ENCODE measurements at places on chromosomes 7 and 10.

DNA sequence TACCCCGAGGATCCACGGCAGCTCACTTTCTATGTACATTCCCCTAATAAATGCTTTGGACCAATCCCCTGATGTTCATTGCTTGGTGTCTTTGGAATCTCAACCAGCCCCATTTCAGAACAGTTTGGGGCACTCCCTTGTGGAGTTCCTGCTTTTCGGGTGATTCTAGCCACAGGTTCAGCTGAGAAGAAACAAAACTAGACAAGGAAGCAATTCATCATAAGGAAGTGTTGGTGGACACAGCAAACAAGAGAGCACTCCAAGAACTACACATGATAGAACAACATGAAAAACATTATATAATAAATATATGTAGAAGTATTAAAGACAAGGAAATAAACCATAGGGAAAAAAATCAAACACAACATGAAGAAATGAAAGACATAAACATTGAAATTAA, 6.0 kb upstream of the CCDC136 start:
- no peak for DNase-seq

DNA sequence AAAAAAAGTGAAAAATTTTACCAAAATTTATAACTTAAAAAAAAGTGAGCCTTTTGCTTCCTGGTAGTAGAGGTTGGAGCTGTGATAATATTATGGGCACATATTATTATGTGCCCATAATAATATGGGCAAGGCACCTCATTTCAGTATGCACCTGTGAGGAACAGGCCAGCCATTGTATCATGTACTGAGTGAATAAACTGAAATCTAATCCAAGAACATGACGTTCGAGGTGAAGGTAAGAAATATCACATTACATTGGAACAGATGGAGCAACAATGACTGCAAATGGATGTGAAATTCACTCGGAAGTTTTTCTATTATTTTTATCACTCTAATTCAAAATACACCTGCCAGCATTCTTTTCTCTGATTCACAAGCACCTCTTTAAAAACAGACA, 216.0 kb downstream of the KLF6 start:
- DNase-seq = no peak

- DNase-seq = no peak
These were observed 434.4 kb upstream of the ZMIZ1 start for GRCh38 chr10:78634389-78634815.

- no peak for DNase-seq
These were observed 131.6 kb upstream of the AHR start for GRCh38 chr7:17166824-17167379.

GRCh38 chr7:98795741-98796493, 73.9 kb downstream of the TMEM130 start:
- no peak for DNase-seq

GRCh38 chr10:111093741-111094380, 17.0 kb downstream of the ADRA2A start:
- no peak for DNase-seq

DNA sequence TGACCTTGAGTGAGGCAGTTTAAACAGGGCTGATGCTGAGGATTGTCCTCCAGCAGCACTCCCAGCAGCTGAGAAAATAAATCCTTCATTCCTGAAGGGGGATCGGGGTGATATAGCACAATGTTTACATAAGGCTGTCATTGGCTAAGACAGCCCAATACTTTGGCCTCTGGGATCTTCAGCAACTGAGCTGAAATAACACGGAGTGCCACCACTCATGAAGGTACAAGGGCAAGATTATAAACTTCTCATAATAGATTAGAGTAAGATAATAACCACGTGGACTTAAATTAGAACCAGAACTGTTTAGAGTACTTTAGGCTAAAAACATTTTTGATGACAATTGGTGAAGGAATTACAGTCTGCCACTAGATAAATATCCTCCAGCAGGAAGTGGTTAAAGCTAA, 70.0 kb upstream of the PAPSS2 start:
- DNase-seq = no peak

DNA sequence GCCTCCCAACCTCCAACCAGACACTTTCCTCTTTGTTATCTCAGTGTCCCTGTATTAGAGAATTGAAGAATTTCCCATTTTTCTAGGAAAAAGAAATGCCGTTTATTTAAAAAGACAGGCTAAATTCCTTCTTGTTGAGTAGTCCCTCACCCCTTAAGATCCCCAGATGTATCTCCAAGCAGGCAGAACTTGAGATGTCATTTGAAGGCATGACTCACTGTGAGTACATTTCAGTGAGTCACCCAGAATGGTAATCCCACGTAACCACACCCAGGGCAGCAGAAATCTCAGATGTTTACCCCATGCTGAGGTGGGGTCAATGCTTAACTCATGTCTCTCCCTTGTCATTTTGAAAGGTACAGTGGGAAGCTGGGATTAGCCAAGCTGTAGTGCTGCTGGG, 4.4 kb downstream of the ZNF655 start:
- DNase-seq = no peak

DNA sequence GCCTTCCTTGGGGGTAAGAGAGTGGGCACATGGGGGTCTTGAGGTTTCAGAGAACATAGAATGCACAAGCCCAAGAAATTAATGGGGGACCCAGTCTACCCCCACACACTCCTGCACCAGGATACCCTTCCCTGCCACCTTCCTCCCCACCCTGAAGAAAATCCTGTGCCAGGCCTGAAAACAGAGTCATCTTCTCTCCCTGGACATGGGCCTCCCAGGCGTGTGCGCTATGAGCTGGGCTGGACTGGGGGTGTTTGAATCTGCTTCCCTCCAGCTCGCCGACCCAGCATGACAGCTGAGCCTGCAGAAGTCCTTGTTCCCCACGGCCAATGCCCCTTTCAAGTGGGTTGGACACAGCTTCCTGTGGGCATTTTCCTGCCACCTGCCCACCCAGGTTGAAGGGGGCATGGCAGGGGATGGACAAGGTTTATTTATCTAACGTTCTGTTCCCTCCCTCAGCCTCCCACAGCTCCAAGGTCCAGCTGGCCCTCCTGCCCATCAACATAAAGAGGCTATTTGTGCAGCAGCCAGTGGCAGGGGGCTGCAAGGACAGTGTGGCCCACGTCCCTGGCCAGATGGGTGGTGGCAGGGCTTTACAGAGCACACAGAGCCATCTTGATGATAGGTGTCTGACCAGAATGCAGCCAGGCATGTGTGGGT, 141.0 kb downstream of the SH3PXD2A start:
- DNase-seq = no peak

- DNase-seq = no peak
These were observed 13.9 kb downstream of the CDNF start for GRCh38 chr10:14823966-14824365.

- no peak for DNase-seq
These were observed 1.3 kb downstream of the SAR1A start for GRCh38 chr10:70169011-70169410.

DNA sequence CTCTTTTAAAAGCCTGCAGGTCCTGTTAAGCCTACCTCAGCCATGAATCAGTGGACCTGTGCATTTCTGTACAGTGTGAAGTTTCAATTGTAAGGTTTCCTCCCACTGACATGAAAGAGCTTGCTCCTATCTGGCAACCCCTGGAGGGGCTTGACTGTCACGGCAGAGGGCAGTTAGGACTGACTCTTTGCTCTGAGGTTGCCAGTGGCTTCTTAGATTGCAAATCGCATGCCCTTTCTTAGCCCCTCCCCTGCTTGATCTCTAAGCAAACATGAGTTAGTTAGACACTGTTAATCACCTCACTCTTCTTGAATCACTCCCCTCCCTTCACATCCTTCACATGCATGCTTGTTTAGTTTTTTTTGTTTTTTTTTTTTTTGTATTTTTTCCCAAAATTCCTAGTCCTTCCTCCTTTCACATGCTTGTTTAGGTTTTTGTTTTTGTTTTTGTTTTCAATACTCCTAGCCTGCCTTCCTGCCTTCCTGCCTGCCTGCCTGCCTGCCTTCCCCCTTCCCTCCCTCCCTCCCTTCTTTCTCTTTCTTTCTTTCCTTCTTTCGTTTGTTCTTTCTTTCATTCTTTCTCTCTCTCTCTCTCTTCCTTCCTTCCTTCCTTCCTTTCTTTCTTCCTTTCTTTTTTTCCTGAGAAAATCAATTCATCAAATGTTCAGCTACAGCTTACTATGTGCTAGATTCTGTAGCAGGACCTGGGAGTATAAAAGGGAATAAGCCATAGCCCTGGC, 6.0 kb upstream of the HIPK2 start:
- no peak for DNase-seq

- DNase-seq = no peak
These were observed 511.3 kb downstream of the ARL4A start for GRCh38 chr7:13198727-13199126.

DNA sequence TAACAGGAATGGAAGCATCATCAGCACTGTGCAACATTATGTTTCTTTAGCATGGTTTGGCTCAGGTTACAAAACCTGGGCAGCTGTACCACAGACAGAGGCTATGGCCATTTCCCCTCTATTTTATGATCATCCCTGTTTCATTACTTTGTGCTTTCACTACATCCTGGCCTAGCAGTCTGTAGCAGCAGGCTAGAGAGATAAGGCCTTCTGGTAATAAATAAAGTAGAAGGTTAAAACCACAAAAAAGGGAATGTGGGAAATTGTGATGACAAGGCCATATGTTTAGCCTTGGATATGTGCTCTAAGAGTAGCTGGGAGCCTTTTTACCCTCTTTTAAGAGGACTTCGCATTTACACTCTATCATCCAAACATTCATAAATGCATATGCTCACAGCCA, 266.2 kb upstream of the PHF14 start:
- DNase-seq = no peak

GRCh38 chr10:33151344-33151864, 183.1 kb downstream of the NRP1 start:
- no peak for DNase-seq

- DNase-seq = no peak
These were observed 7.4 kb upstream of the TRPV6 start for GRCh38 chr7:142892951-142893350.

- DNase-seq = no peak
These were observed 57.6 kb downstream of the MKI67 start for GRCh38 chr10:128068398-128069285.

GRCh38 chr7:143385891-143386781, 5.0 kb downstream of the ZYX start:
- DNase-seq = no peak

- no peak for DNase-seq
These were observed 4.2 kb upstream of the ASB4 start for GRCh38 chr7:95481271-95482165.

- DNase-seq = no peak
These were observed 37.2 kb upstream of the BMPER start for GRCh38 chr7:33868166-33868565.

- DNase-seq = no peak
These were observed 6.2 kb downstream of the SAR1A start for GRCh38 chr10:70164163-70164562.

DNA sequence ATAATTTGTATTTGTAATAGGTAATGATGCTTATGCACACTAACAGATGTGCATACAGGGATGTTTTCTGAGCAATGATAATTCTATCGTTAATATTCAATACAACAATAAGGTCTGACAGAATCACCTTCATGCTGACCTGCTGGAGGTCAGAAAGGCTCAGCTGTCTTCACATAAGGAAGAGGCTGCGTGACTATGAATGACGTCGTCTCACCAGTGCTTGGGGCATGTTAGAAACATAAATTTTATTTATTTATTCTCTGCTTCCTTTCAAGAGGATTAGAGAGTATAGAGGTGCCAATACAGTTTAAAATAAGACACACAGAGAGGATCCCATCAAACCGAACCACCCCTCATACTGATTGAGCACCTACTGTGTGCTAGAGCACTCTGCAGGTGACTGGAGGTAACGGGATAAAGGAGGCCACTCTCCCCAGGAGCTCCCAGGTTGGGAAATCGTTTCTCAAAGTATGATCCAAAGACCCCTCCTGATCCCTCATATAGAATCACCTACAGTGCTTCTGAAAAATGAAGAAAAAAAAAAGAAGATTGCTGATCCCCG, 265.6 kb upstream of the NPVF start:
- DNase-seq = no peak

GRCh38 chr10:77637532-77638320, at the start of gene KCNMA1:
TSS of gene KCNMA1 (minus strand) at chr10:77637808.
- DNase-seq = no peak

- no peak for DNase-seq
These were observed 757 bp downstream of the RAB19 start for GRCh38 chr7:140404565-140405065.

GRCh38 chr7:98251231-98251600, 816 bp downstream of the TECPR1 start:
- DNase-seq = no peak

GRCh38 chr7:145050415-145050814, 214.6 kb upstream of the TPK1 start:
- no peak for DNase-seq

- no peak for DNase-seq
These were observed at the start of gene MCMBP for GRCh38 chr10:119872610-119872859. TSS of gene MCMBP (minus strand) at chr10:119872843. CDS start at chr10:119872584, 259 bp downstream.

DNA sequence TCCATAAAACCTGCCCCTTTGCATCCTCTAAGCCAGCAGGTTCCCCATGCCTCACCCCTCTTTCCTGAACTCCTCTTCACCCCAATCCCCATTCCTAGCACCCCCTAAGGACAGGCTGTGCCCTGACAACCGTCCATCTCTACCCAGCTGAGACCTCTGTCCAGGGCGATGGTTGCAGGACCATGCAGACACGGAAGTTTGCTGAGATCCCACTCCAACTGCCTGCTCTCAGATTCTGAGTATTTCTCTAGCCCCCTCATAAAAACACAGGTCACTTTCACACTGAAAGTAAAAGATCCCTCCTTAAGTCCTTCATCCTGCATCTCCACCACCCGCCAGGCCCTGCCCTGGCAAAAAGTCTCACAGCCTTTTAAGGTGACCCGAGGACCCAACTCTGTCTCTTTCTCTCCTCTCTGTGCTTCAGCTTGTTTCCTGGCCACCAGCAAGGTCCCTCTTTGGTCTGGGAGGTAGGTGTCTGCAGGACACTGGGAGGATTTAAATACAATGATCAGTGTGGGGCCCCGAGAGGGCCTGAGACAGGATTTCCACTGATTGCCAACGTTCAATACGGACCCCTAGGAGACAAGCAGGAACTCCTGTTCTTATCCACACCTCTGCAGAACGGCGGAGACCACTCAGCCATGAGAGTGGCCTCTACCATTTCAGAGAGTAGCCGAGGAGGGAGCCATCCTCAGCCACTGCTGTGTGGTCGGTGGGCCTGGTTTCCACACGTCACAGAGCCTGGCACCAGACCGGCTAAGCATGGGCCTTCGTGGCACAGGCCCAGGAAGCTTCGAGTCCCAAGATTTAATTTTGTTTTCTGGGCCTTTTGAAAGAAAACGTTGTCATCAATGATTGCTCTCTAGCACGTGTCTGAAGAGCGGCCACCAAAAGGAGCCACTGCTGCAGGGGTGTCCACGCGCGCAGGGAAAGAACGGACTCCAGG, 27.9 kb downstream of the CALML3 start:
- DNase-seq = no peak

- DNase-seq = no peak
These were observed 31.7 kb upstream of the OPALIN start for GRCh38 chr10:96390460-96390864.
